H54 (cell line): ENCODE measurements at places on chromosomes 5 and 9.

DNA sequence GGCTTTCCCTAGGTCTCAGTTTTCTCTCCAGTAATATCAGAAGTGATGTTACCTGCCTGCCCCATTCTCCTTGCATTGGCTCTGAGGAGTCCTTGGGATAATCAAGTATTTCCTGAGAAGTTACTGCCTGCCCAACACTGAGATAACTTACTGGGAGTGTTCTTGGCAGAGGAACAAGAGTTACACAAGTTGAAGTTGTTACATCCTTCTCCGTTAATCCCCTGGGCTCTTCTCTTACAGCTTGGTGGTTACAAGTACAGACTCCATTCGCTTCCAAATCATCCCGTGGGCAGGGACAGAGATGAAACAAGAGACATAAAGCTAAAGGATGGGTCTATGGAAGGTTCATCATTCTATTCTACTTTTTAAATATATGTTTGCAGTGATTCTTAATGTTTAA lies 74.1 kb upstream of the SAP30L start:
- DNase-seq = no peak

GRCh38 chr9:27963836-27964235 lies 390.6 kb upstream of the C9orf72 start:
- DNase-seq = no peak

DNA sequence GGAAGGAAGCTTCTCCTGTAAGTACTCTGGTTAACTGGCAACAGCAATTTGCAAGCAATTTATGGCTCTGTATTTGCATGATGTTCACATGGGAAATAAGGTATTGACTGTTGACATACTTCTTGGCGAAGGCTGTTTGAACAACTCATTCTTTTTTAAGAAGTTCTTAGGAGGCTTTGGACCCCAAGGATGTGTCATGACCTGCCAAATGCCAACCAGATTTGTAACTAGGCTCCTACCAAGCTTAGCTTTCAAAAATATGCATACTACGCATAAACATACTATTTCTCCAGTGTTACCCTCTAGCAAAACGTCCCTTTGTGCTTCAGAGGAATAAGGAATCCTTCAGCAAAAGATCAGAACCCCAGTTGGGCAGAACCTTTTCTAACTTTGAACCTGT lies 165.2 kb upstream of the MSX2 start:
- no peak for DNase-seq

- no peak for DNase-seq
These were observed 51.2 kb downstream of the MRPS27 start for GRCh38 chr5:72268753-72269410.

GRCh38 chr5:373710-374602 lies 52.4 kb downstream of the AHRR start:
- DNase-seq = no peak

GRCh38 chr5:95327211-95327610 lies 42.3 kb upstream of the MCTP1 start:
- no peak for DNase-seq

- DNase-seq = no peak
These were observed 52.8 kb upstream of the XPA start for GRCh38 chr9:97749928-97750327.

GRCh38 chr9:107907255-107907654 lies 417.7 kb upstream of the KLF4 start:
- no peak for DNase-seq

- DNase-seq = no peak
These were observed 18.8 kb downstream of the COL5A1 start for GRCh38 chr9:134660407-134660806.

GRCh38 chr5:37214550-37214949 lies 34.6 kb downstream of the CPLANE1 start:
- DNase-seq = no peak

DNA sequence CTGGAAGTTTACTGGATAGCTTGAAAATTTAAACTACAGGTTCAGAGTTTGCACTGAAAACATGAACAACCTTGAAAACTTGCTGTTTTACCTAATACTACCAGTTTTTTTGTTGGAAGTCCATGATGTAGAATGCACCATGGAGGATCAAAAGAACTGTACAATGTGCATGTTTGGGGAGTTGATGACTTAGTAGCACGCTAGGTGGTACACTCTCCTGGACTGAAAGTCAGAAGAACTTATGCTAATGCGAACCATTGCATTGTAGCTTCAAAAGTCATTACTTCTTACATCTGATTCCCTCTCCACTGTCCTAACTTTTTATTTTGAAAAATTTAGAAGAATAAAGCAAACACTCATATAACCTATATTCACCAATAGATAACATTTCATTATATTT lies 211.0 kb downstream of the OSTF1 start:
- DNase-seq = no peak

DNA sequence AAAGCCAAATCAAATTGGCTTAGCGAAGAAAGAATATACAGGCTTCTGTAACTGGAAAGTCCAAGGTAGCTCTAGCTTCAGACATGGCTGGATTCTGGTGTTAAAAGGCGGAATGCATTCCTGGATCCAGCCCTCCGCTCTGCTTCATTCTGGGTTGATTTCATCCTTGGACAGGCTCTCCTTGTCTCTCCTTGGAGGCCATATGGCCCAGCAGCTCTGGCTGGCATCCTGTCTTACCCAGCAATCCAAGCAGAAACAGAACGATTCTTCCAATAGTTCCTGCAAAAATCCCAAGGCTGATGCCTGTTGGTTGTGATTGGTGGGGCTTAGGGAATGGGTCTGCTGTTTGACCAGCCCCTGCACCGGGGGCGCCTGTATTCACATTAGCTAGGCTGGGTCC lies 37.0 kb upstream of the SAP30L start:
- no peak for DNase-seq

DNA sequence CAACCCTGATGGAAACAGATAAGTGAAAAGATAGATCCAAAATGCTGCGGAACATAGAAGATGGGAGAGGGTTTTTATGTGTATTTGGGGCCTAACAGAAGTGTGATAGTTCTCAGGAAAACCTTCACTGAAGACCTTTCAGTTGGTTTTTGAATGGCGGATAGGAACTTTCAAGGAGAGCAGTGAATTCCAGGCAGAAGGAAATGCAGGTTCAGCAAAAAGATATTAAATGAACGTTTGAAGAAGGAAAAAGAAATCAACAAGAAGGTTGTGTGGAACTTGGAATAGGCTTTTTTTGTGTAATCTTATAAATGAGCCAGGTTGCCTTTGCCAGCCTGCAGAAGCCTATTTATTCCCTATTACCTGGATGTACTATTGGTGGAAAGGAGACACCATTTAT lies 2.1 kb downstream of the PPIP5K2 start:
- no peak for DNase-seq

DNA sequence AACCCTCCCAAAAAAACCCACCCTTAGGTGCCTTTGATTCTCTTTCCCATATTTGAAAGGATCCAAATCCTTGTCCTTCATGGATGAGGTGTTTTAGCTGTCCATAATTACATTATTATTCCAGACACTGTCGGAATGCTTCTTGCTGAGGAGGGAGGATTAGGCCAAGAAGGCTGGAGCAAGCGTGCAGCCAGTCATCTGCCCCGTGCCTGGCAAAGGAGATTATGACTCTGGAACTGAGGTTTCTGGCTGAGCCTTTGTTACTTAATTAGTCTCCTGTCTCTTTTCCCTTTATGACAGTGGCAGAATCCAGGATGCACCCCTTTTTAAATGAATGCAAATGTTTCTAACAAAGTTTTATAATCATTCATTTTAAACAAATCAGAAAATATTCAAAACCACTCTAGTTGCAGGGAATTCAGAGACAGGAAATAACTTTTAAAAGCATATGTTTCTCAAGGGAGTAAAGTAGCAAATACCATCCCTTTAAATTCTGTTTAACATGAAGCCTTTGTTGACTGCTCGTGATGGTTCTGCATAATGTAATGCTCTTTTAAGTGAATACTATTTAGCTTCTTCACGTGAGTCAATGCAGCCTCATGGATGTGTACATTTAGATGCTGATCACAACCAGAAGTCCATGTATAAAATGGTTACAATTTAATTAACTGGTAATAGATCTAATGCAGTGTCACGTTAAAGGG lies 69.8 kb downstream of the GALNT10 start:
- no peak for DNase-seq

DNA sequence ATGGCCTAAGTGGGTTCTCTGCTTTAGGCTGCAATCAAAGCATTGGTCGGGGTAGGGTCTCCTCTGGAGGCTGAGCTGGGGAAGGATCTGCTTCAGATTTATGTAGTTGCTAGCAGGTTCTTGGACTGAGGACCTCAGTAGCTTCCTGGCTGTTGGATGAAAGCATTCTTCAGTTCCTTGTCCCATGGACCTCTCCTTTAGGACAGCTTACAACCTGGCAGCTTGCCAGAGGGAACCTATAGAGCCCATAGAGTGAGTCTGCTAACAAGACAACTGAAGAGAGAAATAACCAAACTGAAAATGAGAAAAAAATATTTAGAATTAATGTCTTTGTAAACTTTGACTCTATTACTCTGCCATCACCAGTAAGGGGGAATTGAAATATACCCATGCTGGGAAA lies 12.4 kb downstream of the MRPS30 start:
- no peak for DNase-seq

DNA sequence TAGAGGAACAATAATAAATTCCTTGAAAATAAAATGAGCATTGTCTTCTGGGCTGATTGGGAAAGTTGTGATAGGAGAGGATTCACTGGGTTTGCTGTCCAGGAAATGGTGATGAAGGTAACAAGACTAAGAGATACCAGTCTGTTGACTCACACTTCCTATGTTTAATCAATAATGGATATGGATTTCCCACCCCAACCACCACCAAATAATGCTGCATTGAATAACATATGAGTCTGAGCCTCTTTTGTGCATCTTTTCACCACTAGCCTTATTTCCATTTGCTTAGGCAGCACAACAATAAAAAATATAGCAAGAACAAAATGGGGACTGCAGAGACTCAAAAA lies 120.2 kb upstream of the NFIB start:
- DNase-seq = no peak

- no peak for DNase-seq
These were observed 47.1 kb downstream of the SH3PXD2B start for GRCh38 chr5:172407241-172407691.

GRCh38 chr9:125960626-125961025 lies 213.5 kb downstream of the PBX3 start:
- DNase-seq = no peak

GRCh38 chr5:118551031-118551430 lies 437.3 kb downstream of the DTWD2 start:
- DNase-seq = no peak

GRCh38 chr5:94268226-94268625 lies 350.2 kb downstream of the KIAA0825 start:
- DNase-seq = no peak

DNA sequence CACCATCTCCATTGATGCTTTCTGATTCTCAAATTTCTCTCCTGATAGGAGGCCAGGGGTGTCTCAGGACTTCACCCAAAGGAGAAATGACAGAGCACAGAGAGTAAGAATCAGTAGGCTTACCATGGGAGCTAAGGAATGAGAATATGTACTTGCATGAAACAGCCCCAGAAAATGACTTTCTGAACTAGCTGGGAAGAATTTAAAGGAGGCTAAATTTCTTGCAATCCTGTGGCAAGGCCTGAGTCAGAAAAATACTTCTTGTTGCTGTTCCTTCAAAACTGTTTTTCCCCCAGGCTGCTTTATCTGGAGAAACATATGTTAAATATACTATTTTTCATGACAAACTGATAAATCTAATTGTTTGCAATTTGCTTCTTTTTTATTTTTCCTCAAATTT lies 53.4 kb upstream of the FBXL7 start:
- DNase-seq = no peak

DNA sequence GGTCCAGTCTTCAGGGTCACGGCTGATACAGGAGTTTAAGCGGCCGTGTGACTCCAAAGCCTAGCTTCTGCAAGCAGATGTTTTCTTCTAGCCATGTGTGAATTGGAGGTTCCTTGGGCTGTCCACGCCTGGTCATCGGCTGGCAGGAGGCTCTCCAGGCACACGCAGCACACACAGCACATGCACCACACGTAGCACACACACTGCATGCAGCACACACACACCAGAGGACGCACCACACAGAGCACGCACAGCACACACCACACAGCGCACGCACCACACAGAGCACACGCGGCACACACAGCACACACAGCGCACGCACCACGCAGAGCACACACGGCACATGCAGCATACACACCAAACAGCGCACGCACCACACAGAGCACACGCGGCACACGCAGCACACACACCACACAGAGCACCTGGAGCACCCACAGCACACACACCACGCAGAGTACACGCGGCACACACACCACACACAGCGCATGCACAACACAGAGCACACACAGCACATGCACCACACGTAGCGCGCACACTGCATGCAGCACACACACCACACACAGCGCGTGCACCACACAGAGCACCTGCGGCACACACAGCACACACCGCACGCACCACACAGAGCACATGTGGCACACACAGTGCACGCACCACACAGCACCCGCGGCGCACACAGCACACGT lies 234.3 kb downstream of the FANCC start:
- no peak for DNase-seq

GRCh38 chr5:59188419-59189225 lies 605.7 kb downstream of the RAB3C start:
- DNase-seq = peak; percentile 15

DNA sequence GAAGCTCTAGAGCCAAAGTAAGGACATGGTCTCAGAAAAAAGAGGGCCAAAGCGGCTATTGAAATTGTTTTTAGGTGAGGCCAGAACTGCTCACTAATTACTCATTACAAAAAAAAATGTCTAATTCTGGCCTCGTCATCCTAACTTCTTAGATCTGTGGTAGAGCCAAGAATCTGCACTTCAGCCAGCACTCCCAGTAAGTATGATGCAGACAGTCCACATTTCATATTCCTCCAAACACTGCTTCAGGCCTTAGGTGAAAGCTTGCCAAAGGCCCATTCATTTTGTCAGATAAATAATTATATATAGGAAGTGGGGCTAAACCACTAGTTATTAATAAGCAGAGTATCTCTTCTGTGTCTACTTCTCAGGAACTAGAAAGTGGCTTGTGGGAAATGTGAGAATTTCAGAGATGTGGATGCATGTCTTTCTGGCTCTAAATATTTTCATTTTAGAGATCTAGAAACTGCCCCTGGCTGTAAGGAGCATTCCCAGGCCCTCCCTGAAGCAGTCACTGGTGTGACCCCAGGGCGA lies 554.0 kb downstream of the TLE4 start:
- no peak for DNase-seq

- no peak for DNase-seq
These were observed 86.8 kb upstream of the MEGF10 start for GRCh38 chr5:127203818-127204217.

DNA sequence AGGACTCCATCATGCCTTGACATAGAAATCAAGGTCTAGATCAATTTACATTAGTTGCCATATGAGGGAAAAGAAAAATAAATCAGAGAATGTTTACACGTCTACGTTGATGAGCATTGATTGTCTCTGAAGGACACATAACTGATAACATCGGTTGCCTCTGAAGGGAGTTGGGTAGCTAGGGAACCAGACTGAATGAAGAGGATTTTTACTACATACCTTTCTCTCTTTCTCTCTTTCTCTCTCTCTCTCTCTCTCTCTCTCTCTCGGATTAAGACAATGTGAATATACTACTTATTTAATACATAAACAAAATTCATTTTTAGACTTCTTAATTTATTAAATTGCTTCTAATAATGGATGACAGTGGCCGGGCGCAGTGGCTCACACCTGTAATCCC lies 118.4 kb upstream of the DAPK1 start:
- no peak for DNase-seq
